ENCODE measurements at places on chromosomes 3 and 15.

DNA sequence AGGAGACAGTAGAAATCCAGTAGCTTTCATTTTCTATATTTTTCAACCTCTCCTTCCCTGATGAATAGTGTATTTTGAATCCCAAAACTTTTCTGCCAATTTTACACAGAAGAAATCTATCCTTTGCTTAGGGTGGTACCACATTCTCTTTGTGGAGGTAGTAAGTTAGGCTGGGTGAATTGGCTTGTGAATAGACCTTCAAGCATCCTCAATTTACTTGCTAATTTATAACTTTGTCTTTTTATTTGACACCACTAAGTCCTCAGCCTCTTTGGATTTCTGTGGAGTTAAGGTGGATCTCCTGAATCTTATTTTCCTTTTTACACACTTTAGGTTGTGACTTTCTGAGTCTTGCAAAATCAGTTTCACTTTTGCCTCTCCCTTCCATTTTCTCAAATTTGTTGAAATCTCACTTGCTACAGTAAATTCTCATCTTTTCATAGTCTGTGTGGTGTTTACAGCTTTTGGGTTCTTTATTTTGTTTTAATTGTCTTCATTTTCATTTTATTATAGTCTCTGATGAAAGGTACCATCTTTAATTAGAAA is 5.7 kb upstream of the PLSCR1 start:
- no peak for DNase-seq

- DNase-seq: no peak
Observed at GRCh38 chr15:92162657-92163056, 231.0 kb upstream of the ST8SIA2 start.

DNA sequence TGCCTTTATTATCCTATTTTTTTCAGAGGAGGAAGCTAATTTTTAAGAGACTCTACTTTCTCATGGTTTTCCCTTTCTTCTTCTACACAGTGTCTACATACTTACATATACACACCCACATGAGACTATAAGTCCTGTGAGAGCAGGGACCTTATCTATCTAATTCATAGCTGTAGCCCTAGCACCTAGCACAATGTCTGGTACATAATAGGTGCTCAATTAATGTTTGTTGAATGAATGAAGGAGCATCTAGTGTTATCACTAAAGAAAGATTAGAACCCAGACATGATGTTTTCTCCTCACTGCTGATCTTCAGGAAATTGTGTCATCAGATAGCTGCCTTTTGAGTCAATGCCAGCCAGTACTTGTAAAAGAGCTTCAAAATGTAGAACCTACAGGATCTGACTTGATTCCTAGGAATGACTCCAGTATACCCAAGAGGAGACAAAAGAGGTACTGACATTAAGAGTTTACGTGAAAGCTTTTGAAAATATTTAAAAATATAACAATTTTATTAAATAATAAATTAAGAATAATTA is 2.5 kb downstream of the SCG5 start:
- DNase-seq: no peak

DNA sequence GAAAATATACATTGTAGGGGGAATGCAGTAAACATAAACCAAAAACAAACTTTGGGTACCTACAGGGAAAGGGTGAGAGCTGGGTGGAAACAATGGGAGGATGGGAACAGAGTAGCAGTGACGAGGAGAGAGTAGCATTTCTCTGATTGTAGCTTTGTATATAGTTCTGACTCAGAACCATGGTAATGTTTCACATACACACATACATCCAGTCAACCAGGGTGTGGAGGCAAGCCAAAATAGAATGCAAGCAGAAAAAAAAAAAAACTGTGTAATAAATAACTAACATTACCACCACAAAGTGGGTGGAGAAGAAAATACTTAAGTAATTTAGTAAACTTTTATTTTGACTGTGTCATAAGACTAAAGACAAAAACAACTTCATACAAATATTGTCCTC is 27.2 kb downstream of the BCL2A1 start:
- no peak for DNase-seq

DNA sequence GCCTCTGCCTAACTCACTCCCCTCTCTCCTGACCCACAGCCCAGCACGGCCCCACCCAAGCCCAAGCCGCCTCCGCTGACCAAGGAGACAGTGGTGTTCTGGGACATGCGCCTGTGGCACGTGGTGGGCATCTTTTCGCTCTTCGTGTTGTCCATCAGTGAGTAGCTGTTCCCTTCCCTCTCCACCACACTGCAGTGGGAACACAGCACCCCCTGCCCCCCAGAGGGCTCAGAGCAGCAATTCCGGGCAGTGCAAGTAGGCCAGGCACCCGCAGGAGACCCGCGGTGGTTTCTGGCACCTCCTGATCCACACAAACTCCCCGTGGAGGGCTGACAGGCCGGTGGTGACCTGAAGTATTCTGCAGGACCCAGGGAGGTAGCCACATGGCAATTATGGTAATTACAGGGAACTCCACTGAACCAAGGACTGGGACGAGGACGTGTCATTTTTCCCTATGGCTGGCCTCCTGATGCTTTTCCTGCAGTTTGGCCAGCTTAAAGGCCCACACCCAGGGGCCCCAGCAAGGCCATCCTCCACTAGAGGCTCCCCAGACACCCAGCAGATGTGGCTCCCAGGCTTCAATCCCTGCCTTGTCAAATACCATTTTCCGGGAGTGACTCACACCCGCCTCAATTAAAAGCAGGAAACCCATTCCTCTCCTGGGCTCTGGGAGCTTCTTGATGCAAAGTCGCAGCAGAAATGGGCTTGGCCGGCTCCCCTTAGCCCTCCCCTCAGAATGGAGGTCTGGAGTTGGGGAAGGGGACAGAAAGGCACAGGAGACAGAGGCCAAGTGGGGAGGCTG is 4.8 kb downstream of the TMIE start:
- DNase-seq: no peak

DNA sequence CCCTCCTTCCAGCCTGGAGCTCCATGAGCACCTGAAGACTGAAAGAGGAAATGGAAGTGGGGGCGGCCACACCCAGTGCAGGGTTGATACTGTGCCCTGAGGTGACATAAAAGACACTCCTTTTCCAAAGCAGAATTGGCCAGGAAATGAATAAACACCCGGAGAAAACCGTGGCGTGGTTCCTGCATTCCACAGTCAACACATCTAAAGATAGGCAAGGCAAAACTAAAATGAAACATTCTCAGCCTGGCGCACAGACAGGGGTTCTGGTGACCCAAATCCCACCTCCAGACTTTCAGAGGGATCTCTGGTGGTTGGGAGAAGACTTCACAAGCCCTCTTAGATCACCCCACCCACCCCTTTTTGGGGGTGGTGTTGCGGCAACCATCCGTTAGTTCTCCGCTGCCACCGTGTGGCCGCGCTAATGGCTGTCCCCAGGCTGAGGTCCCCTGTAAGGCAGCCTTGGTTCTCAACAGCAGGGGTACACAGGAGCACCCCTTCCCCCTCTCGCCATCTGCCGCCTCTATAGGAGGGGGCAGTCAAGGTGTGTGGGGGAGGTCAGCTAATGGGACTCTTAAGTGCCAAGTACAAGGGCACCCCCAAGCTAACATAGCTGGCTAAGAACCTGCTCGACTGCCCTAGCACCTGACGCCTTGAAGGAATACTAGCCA is 2.5 kb upstream of the MST1R start:
- DNase-seq: no peak

- DNase-seq: no peak
Observed at GRCh38 chr3:9327578-9327977, 35.3 kb upstream of the THUMPD3 start.

DNA sequence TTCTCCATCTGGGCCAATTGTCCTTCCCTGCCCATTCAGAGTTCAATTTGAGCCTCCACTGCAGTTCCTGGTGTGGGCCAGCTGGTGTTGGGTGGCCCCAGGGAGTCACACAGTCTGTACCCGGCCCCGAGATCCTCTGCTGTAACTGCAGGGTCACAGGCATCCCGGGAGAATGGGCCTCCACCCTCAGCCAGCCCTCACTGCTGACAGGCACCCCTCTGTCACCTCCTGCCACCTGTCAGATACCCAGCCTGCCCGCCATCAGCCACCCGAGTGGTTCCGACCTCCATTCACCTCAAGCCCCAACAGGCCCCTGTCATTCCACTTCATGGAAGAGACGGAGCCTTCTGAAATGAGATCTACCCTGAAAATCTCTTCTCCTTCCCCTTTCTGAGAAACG is 73.2 kb downstream of the ST8SIA2 start:
- no peak for DNase-seq
